ENCODE measurements at places on chromosomes 4 and X.

- DNase-seq: no peak
Measured at GRCh38 chrX:1283741-1284140, 15.1 kb downstream of the CSF2RA start.

- DNase-seq: no peak
Measured at GRCh38 chrX:154598656-154599055, 13.7 kb downstream of the CTAG1A start.

DNA sequence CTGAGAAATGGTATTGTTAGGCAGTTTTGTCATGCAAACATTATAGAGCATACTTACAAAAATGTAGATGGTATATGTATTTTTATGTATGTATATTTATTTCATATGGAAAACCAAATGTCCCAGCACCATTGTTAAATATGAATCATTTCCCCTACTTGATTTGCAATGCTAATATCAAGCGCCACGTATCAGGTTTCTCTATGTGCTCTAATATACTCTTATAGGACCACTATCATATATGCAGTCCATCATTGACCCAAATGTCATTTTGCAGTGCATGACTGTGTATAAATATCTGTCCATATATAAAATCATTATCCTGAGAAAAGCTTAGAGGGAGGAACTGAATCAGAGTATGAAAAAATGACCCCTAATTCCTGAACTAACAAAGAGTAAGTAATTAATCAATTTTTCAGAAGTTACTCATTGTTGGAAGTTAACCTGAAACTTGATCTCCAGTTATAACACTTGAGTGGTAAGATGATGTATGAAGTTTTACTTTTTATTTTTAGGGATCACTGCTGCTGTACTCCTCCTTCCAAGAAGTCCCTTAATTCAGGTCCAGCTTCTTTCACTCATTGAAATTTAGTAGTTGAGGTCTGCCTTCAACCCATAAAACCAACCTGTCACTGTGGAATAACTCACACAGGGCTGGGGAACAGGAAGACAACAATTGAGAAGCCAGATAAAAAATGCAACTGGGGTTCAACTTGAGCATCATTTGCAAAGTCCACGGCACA, 134.8 kb upstream of the LDB2 start:
- no peak for DNase-seq

DNA sequence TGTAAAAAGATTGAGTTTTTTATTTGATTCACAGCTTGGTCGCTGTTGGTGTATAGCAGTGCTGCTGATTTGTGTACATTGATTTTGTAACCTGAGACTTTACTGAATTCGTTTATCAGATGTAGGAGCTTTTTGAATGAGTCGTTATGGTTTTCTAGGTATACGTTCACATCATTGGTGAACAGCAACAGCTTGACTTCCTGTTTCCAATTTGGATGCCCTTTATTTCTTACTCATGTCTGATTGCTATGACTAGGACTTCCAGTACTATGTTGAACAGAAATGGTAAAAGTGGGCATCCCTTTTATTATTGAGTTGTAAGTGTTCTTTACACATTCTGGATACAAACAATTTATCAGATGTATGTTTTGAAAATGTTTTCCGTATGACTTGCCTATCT, 76.0 kb downstream of the ADGRG4 start:
- no peak for DNase-seq

DNA sequence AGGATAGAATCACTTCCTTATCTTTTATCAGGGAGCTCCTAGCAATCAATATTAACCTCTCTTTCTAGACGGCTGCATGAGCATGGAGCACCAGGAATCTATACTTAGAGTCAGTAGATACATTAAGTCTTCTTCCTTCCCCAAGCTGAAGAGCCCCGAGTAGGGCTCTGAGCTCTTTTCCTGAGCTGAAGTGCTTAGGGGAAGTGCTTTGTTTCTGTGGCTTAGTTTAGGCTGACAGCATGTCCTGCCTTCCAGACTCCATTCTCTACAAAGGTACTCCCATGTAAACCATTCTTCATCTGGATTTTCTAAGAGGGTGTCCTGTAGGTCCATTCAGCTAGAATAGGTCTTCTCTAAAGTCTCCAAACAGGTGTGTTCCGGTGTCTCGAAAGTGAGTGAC, 127.5 kb upstream of the AFF2 start:
- DNase-seq: no peak

DNA sequence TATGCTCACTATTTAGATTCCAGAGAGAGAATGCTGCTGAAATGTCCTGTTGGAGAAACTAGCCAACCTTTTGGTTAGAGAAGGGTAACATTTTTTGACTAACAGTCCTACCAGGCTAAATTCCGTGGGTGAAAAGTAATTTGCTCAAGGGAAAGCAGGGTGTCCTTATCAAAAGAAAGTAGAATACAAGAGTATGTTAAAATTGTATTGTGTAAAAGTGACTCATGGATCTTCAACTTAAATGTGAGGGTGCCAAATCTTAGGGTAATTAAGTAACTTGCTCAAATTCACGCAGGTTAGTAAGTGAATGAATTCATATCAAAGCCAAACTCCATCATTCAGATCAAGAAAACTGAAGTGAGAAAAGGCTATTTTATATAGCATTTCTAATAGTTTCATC, 81.7 kb downstream of the PCDH7 start:
- no peak for DNase-seq

GRCh38 chrX:153903238-153903980, 1.1 kb upstream of the AVPR2 start:
- no peak for DNase-seq

DNA sequence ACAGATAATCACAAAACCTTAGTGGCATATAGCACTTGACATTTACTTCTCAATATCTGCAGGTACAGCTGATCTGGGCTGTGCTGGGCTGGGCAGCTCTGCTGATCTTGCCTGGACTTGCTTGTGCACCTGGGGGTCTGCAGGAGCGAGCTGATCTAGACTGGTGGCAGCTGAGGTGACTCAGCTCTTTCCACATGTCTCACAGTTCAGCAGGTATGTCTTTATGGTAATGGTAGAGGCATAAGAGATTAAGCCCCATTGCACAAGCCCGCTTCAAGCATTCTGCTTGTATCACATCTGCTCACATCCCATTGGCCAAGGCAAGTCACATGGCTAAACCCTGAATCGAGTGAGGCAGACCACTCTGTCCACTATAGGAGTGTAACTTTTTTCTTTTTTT, 506.7 kb downstream of the BCOR start:
- DNase-seq: no peak

DNA sequence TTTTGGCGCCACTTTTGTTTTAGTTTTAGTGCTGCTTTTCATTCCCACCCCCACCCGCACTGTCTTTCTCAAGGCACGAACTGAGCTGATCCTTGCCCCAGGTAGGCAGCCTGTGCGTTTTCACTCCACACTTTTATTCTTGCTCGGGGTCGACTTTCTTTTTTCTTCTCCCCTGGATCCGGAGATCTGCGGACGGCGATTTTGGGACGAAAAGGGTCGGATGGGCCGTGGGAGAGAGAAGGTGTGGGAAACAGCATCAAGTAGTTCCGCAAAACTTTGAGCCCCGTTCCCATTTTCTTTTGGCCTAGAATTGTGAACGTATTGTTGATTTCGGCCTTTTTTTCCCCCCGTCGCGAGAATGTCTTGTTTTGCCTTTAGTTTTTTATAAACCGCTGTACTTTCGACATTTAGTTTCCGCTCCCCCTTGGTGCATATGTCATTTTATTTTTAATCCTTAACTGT, 531 bp downstream of the STAG2 start:
- DNase-seq: no peak

All from GOT3 (cell line).